ENCODE measurements at places on chromosomes 5 and 9.

DNA sequence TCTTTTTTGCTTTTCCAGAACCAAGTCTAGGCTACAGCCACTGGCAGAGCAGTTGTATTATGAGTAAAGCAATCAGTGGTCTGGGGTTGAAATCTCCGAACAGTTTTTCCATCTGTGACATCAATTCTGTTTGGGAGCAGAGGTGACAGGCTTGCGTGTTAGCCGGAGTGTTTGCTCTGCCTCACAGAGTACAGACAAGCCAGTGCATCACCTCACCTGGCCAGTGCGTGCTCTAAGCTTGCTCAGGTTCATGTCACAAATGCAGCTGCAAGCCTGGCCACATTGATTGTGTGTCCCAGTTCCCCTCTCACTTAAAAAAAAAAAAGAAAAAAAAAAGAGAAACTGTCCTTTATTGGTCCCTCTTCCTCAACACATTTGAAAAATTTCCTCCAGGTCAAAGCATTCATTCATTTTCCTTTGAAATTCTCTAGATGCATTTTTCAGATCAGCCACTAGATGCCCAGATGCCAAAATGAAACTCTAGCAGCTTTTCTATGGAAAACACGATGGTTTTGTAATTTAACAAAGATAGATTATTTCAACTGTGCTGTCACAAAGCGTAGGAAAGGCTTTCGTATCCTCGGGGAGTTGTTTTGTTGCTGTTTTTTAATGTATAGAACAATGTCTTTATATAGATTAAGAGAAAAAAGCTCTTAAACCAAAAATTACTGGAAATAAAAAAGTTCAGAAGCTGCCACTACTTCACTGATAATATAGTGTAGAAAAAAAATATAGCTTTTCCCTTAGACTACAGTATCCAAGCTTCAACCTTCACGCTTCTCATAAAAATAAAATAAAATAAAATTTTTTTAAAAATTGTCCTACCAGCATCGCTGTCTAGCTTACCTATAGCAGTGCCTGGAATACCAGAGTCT lies 585.5 kb downstream of the TLE1 start:
- no peak for DNase-seq

- DNase-seq: no peak
These were observed 36.3 kb downstream of the VCP start for GRCh38 chr9:35035851-35036701.

- DNase-seq: no peak
These were observed 16.9 kb upstream of the CPLX2 start for GRCh38 chr5:175854231-175855040.

GRCh38 chr5:142746532-142747433 lies 23.4 kb upstream of the ARHGAP26 start:
- DNase-seq: no peak

DNA sequence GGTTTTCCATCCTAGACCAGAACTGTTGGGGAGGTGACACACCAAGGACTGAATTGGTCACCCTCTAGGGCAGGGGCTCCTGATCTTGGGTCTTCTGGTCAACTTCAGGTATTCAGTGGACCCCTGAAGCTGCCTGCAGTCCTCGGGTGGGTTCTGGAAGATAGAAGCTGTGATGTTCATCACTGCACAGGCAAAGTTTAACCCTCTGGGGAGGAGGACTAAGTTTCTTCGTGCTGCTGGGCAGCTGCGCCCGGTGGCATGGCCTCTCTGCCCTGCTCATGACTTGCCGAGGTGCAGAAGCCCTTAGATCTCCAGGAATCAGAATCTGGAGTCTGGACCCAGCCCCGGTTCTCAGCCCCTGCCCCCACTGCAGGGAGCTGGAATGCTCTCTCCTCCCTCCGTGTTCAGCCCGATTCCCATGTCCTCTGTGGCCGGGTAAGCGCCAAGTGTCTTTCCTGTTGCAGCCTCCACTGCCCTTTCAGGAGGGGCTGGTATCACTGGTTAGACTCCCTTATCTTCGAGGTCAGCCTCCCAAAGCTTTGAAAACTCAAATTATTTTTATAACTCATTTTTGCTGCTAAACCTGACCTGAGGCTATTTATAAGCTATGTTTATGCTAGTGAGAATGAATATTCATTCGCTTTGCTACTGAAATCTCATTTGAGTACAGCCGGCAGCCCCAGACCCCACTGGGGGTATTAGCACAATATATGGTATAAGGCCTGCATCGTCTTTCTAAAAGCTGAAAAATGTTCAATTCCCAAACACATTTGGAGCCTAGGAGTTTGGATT lies 1.7 kb downstream of the LAMC3 start:
- no peak for DNase-seq

DNA sequence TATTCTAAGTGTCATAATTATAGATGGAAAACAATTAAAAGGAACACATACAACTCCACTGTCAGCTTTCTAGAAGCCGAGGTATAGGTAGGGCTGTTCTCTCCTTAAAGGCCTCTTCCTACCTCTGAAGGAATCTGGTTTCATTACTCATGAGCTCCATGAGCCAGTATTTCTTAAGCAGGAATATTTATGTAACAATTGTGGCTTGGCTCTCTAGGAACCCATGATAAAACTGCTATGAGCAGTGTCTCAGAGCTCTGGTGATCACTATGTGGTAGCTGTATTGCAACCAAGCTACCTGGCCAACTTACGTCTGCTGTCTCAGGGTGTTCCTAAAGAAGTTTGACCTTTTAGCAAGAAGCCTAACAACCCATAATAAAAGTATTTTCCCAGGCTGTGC lies 157.7 kb downstream of the CEP120 start:
- no peak for DNase-seq

- DNase-seq: no peak
These were observed 43.6 kb upstream of the CRB2 start for GRCh38 chr9:123312306-123312877.

DNA sequence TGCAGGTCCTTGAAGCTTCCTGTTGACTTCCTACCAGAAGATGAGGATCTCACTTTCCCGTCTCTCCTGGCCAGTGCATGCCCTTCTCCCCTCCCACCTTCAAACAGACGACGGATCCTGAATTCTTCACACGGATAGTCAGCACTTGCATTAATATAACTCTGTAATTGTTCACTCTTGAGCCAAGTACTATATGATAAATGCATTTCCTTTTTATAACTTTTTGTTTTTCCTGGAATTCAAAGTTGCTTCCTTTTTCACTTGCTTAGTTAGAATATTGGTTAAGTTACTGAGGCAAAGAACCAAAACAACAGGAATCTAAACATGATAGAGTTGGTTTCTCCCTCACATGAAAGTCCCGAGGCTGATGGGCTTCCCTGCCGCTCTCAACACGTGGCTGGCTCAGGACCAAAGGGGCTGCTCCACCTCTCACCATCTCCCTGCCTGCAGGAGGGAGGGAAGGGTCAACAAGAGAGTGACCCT lies 20.2 kb upstream of the EGFL7 start:
- no peak for DNase-seq

DNA sequence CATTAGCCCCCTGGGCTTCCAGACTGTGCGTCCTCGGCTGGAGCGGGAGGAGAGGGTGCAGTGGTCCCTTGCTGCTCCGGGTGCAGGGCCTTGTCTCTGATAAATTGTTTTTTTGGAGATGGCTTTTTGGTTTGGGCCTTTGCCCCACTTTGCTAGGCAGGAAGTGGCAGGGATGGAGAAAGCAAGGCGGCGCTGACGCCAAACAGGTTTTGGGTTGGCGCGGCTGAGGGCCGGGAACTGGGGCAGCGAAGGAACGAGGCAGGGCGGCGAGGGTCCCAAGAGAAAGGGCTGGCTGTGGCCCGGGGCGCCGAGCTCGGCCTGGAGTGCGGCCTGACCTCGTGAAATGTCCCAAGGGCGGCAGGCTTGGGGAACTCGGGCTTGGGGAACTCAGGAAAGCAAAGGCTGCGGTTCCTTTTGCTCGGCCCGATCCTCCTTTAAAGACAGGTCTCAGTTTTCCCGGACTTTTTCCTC lies 4.1 kb downstream of the LHX2 start:
- no peak for DNase-seq
